Body of pancreas (tissue), 4 donors: ENCODE measurements at places on chromosomes 2 and 18.
A peak's percentile ranks its signal among the peaks of the same experiment; 100 is the strongest.

- no peak for DNase-seq
Observed at GRCh38 chr2:48519593-48519992, 10.4 kb upstream of the STON1 start.

- no peak for DNase-seq
Observed at GRCh38 chr2:205047273-205047839, 502.1 kb downstream of the PARD3B start.

GRCh38 chr2:179729966-179730365, 131.4 kb downstream of the ZNF385B start:
- no peak for DNase-seq

- peak; percentile 24 for DNase-seq
Observed at GRCh38 chr2:157257312-157258252, at the start of gene GALNT5. Gene GALNT5, plus strand, starts transcription at chr2:157257705. Its CDS starts 378 bp downstream, at chr2:157258083.

DNA sequence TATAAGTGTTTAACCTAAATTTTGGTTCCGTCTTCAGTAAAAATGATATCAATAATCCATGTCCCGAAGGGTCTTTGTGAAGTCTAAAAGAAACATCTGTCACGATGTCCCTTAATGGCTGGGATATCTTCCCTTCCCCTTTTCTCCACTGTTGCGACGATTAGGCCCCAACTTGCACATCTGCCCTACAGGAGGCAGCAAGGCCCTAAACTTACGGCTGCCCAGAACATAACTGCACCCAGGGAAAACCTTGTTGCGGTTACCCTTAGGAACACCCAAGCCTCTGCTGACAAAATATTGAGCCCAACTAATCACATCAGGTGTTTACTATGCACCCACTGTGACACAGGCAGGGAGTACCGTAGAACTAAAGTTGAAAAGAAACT, 1.3 kb upstream of the SMAD2 start:
- peak; percentile 38 for DNase-seq

- DNase-seq: no peak
Observed at GRCh38 chr2:215493376-215493775, 57.5 kb upstream of the FN1 start.

GRCh38 chr18:35646449-35646848, 64.9 kb downstream of the GALNT1 start:
- DNase-seq: no peak

- DNase-seq: no peak
Observed at GRCh38 chr2:71244302-71244660, 17.4 kb upstream of the PAIP2B start.

DNA sequence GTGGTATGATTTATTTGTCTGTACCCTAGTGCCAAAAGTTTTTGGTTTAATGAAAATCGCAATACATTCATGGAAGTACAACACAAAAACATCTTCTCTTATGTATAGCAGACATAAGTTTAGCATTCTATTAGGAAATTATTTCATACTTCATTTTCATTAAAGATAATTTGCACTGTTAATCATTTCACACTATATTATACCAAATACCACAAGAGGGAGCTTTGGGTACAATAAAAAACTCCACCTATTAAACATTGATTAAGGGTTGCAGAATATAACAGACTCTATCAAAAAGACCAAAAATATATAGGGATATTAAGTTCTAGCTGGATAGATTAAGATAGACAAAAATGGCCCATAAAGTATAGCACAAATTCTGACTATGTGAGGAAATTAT, 79.0 kb downstream of the SLC66A3 start:
- no peak for DNase-seq

GRCh38 chr2:3459185-3460015, 59.9 kb downstream of the ADI1 start:
- DNase-seq: peak; percentile 75

DNA sequence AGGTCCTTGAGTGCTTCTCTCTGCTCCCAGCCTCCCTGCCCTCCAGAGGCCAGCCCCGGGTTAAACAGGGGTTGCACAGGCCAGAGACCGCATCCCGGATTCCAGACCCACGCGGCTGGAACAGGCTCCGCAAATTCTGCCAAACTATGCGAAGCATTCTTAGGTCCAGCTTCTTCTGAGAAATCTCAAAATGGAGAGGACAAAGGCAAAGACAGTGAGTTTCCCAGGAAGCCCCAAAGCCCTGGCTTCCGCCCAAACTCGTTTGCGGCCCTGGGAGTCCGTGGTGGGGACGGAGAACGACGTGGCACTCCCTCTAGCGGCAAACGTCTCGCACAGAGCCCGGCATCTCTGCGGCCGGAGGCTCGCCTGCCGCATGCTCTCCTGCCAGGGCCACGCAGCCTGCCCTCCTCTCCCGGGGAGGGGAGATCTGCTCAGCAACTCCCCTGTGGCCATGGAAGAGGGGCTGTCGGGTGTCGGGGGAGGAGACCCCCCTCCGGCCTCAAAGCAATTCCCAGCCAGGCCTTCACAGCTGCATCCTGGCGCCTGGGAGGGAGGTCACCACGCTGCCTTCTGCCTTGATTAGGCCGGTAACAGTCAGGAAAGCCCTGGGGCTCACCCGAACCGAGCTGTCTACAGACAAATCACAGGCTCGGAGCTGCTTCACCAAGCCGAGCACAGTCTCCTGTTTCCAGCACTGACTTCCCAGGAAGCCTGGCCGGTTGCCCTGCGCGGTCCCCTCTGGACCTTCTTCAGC, 33.4 kb upstream of the KLHL29 start:
- DNase-seq: peak; percentile 79

DNA sequence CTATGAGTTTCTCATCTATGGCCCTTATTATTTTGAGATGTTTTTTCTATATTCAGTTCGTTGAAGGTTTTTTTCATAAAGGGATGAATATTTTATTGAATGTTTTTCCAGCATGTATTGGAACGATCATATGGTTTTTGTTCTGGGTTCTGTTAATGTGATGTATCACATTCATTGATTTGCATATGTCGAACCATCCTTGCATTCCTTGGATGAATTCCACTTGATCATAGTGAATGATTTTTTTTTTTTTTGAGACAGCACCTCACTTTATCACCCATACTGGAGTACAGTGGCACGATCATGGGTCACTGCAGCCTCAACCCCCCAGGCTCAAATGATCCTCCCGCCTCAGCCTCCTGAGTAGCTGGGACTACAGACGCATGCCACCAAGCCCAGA, 5.5 kb upstream of the NEMP2 start:
- no peak for DNase-seq

DNA sequence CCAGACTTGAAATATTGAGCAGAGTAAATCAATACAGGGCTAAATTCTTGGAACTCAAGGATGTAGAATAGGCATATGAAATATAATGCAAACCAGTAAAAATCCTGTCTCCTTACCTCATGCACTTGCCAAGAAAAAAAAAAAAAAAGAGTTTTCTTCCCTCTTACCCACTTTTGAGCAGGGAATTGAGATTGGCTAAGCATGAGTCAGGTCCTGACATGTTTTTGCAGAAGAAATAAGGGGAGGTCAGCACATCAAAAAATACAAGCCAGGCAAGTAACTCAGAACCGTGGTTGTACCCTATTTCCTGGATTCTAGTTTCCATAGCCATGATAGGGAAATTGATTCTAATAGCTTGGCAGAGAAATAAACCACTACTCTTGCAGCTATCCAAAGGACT, 1526.7 kb downstream of the LRP1B start:
- DNase-seq: no peak

DNA sequence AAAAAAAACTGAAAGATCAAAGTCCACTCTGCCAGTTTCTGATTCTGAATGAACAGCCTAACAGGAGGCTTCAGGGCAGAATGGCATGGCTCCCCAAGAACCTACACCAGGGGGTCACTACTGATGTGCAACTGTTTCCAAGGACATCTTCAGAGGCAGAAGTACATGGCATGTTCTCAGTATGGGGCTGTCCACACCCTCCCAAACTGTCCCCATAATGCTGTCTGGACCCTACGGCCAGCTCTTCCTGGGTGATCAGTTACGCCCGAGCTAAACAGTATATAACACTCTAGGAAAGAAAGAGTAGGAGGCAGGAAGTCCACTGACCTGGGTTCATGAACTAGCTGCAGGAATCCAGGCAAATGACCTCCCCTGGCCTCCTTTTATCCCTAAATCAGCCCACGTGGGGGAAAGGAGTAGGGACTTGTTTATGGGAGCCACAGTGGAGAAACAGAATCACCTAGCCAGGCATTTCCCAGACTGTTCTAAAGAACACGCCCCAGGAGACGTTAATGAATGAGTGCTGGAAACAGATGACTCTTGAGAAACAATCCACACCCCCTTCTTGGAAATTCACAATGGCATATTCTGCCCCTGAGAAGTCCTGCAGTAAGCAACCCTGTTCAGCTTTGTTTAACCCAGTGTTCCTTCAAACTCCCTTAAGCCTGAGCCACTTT, 2.5 kb downstream of the TMBIM1 start:
- peak; percentile 40 for DNase-seq

GRCh38 chr2:121502781-121503180, 27.9 kb upstream of the RNU4ATAC start:
- no peak for DNase-seq

DNA sequence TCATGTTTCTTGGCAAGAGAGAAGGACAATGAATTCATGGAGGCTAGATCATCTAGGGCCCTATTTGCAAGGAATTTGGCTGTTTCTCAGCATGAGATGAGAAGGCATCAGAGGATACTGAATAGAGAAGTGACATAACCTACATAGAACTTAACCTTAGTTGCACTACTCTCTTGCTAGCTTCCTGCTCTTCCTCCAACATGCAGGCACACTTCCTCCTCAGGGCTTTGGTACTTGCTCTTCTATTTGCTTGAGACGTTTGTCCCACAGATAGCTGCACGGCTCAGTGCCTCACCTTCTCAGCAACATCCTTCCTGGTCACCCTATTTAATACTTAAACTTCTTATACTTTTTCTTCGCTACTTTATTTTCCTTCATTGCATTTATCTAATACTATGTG, 20.0 kb upstream of the LANCL1 start:
- DNase-seq: no peak

GRCh38 chr2:195477248-195477995, 179.6 kb upstream of the SLC39A10 start:
- no peak for DNase-seq

DNA sequence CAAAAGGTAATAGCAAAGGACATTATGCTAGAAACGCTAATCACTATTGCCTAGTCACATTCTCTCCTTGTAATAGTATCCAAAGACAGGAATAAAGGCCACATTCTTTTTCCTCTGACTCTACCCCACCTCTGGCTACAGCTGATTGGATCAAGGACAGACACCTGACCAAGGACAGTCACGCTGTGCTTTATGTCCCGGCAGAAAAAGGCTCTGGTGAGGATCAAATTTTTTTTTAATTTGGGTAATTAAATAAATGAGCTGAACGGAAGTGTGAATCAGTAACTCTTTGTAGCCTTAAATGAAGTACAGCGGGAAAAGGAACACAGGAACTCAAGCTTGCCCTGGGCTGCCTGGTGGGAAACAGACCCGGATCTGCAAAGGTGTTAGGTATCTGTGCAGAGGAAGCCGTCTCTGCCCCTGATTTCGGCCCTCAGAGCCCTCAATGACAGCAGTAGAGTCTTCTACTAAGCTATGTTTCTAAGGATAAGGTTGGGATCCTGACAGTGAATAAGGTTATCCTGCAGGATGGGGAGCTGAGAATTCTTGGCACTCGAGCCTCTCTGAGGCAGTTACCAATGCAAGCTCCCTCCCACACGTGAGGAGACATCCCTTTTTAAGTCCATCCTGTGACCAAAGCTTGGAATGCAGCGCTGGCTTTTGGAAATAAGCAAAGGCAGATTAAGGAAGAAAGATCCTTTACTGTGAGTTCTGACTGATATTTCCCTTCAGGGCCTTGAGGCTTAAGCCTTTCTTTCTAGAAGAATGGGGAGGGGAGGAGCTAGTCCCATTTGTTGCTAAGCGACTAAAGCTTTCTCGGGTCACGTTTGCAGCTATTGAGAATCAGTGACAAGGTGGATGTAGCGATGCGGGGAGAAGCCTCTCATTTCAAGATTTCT, 37.8 kb upstream of the IKZF2 start:
- DNase-seq: no peak

DNA sequence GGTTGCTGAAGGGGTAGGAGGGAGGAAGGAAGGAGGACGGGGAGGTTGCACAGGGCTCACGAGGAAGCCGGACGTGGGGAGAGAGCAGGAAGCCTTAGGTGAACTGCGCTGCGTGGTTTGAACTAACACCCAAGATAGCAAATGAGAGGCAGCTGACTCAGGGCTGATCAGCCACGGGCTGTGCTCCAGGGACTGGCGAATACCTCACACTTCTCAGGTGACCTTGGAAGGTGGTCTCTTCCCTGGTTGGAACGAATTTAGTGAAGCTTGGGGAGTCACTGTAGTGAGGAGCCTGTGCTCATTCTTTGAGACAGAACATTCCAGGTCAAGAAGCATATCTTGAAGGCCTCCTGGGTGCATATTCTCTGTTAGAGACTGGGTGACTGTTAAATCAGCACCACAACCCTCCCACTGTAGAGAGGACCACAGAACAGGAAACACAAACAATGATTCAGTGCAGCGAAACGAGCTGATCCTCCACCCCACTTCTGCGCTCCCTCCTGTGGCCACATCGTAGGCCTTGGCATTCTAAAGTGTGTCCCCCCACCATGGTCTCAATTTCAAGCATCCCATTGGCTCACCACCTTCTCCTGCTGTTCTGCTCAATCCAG, 33.8 kb downstream of the TOGARAM2 start:
- peak; percentile 49 for DNase-seq

- no peak for DNase-seq
Observed at GRCh38 chr2:148666555-148666954, 22.0 kb downstream of the EPC2 start.

- no peak for DNase-seq
Observed at GRCh38 chr2:133837441-133838094, 269.3 kb upstream of the NCKAP5 start.

DNA sequence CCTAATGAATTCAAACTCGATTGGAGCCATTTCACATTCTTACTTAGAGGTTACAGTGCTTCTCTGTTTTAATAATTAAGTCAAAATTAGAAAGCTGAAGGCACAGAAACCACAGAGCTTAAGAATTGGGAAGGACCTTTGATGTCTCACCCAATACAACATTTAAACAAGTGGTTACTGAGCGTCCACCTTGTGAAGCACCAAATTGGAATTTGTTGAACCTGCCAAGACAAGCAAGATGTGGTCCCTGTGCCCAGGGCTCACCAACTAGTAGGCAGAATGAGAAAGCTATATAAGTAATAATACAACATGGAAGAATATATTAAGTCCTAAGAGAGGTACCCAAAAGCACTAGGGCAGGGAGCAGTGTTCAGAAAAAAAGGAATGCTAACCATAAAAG, 64.5 kb upstream of the NPAS2 start:
- no peak for DNase-seq

- no peak for DNase-seq
Observed at GRCh38 chr2:105879106-105879802, 134.5 kb downstream of the NCK2 start.

- peak; percentile 79 for DNase-seq
Observed at GRCh38 chr2:170873035-170873692, 55.9 kb upstream of the GORASP2 start.
